ENCODE measurements at places on chromosomes 1 and 21.

GRCh38 chr1:191592039-191592438 is 566.2 kb upstream of the RGS18 start:
- no peak for DNase-seq

DNA sequence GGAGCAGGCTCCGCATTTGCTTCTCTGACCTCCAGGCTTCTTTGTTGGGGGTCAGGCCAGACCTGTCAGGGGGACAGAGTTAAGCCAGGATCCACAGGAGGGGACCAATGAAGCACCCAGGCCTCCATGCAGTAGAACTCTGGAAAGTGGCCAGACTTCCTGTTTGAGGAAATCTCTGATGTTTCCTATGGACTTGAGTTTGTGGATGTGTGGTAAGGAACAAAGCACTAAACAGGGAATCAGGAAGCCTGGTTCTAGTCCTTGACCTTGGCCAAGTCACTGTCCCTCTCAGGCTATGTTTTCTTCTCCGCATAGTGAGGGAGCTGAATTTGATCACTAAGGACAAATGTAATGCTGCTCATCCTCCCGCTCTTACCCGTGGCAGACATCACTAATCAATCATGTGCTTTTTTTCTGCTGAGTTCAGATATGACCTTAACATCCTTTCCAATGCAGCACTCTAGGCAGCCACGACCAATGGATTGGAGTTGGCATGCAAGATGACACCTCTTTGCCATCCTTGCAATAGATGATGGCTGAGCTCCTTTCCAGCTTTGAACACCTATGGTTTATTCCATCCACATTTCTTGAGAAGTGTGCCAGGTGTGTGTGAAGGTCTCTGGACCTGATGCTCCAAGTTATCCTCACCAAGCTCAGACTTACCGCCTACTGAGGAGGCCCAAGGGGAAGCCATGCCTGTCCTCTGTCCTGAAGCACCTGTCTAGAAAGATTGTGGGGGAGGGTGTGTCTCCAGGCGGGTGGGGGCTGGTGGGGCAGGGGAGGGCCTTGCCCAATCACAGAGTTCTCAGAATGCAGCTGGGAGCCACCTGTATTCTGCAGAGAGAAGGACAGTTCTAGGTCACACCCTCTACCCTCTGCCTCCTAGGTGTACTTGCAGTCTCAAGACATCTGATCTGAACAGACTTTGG is 9.9 kb downstream of the SH2D2A start:
- no peak for DNase-seq

- no peak for DNase-seq
Measured at GRCh38 chr1:29591601-29592260, 355.4 kb downstream of the PTPRU start.

DNA sequence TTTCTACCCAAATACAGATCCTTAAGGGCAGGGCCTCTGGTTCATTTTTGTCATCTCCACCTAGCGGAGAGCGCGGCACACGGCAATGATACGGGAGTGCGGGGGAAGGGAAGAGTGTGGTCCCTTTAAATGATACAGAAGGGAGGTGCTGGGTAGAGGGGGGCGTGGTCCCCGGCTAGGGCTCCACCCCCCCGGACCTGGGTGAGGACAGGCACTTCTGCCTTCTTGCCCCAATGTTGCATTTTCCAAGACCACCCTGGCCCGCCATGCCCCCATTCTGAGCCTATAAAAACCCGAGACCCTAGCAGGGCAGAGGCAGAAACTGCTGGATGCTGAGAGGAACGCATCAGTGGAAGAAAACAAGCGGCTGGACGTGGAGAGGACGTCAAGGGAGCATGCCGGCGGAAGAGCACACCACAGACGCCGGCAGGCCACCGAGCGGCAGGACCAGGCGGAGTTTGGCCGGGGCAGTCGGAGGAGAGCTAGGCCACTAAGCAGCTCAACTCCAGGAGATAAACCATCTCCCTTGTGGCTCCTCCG is 30.0 kb downstream of the LRRC3 start:
- DNase-seq = peak; percentile 43

DNA sequence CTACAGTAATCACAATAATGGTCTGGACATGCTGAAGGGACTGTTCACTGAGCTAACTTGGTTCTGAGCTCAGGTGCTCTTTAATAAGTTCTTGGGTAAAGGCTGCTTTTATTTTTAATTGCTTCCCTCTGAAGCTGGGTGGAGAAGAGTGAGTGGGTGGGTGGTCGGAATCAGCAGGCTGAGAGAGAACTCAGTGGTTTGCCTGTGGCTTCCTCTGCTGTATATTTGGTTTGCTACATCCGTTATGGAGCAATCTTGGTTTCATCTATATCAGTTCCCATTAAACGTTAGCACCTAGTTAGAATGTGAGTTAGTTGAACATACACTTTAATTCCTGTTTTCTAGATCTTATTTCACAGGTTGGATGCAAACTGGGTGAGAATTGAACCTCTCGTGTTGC is 23.3 kb downstream of the CNIH4 start:
- no peak for DNase-seq

GRCh38 chr21:36534656-36535055 is 54.7 kb upstream of the CLDN14 start:
- no peak for DNase-seq

- DNase-seq = no peak
Measured at GRCh38 chr1:179969962-179970361, 15.4 kb downstream of the CEP350 start.

- no peak for DNase-seq
Measured at GRCh38 chr1:188735567-188735966, 1742.1 kb downstream of the BRINP3 start.

DNA sequence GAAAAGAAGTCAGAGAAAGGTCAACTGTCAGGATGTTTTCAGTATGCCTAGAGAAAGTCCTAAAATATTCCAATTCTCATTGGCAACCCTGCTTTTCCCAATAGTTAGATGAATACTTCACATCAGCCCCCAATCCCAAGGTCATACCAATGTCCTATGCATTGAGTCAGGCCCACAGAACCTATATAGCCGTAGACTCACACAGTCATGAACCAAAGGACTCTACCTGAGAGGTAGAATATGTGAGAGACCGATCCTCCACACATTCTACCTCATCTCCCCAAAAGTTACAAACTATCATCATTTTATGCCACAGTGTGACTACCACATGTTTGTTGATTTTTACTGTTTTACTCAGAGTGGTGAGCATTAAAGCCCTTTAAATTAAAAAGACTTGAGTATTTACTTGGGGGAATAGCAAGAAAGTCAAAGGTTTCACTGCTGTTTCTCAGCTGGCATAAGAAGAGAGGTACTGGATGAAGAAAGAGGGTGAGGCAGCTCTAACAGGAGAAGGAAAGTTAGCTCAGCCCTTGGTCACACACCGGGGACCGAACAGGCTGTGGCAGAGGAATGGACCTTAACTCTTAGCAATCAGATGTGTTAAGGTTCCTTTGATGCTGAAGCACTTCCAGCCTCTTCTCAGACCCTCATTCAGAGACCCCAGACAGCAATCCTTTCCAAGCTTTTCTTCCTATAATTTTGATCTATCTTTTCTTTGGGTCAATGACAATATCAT is 937 bp downstream of the CD48 start:
- no peak for DNase-seq

GRCh38 chr21:33019516-33019884 is 6.2 kb upstream of the OLIG2 start:
- no peak for DNase-seq

GRCh38 chr1:186865857-186866256 is 37.1 kb downstream of the PLA2G4A start:
- no peak for DNase-seq

DNA sequence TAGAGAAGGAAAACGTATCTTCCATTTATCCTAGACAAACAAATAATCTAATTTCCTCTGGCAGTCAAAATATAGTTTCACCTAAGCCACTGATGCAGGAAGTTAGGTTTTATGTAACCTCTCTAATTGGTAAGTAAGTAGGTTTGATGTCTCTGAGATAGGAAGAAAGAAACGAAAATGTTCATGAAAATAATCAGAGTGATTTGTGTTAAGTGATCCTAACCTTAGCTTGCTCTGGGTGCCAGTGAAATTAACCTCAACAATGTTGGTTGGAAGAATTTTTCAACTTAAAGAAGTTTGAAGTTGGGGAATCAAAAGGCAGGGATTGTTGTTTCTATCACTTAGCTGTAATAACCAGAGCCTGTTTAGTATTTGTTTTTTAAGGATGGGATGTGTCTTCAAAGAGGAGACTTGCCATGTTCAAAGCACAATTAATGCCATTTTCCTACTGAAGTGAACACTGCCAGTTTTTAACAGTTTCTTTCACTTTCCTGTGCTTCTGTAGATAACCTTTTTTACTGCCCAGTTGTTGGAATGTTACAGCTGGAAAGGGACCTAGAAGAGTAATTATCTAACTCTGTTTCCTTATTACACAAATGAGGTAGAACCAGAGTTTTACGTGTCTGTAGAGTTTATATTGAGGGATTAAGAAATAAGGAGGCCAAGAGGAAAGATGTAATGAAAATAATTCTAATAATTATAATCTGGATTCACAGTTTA is 18.4 kb downstream of the HIPK1 start:
- DNase-seq = no peak

GRCh38 chr21:37392441-37392840 is 25.9 kb downstream of the DYRK1A start:
- no peak for DNase-seq

DNA sequence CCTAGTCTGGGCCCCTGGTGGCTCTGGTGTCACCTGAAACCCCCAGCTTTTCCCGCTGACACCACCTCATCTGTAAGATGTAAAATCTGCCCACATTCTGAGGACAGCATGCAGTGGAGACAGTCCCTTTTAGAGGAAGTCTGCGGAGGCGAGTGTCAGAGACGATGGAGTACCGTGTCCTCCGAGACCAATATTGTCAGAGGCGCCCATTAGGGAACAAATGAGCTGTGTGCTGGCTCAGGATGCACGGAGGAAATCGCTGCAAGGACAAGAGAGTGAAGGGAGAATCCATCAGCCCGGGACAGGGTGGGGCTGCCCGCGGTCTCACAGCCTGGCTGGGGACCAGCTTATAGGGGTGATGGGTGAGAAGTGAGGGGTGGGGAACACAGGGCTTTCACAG is 214.8 kb downstream of the MATN1 start:
- DNase-seq = no peak

DNA sequence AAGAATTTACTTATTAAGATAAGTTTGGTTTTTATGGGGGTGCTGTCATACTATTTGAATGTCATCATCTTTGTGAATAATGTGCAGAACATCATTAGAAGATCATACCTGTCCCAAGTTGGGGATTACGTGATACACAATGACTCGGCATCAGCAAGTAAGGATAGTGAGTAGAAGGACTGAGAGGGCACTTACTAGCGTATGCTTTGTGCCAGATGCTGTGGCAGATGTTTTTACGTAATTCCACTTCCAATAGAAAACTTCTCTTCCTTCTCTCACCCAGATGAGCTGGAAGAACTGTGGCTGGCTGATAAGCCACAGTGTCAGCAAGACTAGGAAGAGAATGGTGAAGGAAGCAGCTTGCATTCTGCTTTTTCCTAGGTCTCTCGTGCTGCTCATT is 28.1 kb upstream of the TGFB2 start:
- DNase-seq = no peak

GRCh38 chr1:7339953-7340352 is 431.1 kb upstream of the VAMP3 start:
- no peak for DNase-seq

- DNase-seq = no peak
Measured at GRCh38 chr1:54151013-54151412, 1.8 kb downstream of the CDCP2 start.

DNA sequence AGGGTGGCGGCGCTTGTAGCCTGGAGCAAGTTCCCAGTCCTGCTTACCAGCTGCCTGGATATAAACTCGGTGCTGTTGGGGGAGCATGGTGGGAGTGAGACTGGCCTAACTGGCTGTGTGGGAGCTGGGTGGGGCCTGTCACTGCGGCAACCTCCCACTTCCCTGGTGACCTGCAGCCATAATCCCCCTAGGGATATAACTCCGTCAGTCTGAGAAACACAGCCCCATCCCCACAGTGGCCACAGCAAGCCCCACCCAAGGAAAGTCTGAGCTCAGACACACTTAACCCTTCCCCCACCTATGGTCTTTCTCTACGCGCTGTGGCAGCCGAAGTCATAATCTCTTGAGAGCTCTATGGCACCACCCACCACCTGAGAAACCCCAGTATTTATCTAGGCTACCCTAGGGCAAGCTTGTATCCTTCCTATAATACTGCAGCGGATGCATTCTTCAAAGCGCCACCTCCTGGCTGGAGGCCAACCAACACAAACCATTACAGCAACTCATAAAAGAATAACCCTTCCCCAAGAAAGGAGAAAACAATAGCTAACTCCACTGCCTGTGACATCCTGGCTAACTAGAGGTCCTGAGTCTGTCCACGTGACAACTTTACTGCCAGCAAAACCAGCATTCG is 57.4 kb downstream of the ZNF648 start:
- no peak for DNase-seq

- no peak for DNase-seq
Measured at GRCh38 chr1:246338098-246338497, 169.0 kb downstream of the SMYD3 start.

GRCh38 chr1:234322979-234323378 is 50.3 kb upstream of the COA6 start:
- peak; percentile 11 for DNase-seq

DNA sequence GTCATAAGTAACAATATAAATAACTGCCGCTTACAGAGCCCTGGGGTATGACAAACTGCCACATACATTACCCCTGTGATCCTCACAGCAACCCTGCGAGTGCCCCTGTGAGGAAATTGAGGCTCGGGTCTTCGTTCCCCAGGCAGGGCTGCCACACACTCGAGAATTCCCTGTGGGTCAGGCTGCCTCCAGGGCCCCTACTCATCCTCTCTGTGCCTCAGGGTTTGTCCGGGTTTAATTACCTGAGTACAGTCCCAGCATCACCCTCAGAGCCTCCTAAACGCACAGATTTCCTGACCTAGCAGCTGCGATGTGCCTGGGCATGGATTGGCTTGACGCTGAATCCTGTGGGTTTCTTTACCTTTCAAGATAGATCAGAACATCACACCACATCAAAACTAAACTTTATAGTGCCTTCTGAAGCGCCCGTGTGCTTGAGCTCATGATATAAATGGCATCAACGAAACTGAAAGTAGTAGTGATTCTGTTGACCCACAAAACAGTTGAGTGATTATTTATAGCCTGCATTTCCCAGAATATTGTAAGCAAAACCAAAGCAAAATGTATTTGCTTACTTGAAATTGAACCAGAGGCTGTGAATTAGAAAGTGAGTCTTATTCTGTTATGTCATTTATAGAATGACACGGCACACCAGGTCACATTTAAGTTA is 14.0 kb downstream of the SLC37A1 start:
- DNase-seq = no peak

DNA sequence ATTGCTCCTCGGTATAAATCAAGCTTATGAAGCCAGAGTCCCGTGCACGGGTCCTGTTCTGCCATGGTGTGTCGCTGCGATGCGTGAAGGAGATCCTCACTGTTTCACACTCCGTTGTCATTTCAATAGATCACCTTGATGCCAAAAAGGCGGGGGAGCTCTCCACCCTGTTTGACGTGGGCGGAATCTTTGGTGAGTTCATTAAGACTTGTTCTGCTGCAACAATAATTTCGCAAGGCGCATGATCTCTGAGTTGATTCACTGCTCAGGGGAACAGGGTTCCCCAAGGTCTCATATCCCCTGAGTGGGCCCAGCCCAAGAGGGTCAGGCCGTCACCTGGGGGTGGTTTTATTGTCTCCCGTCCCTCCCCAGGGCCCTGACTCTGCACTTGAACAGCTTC is 50.0 kb downstream of the SLC37A1 start:
- DNase-seq = no peak
